ENCODE measurements at places on chromosomes 12 and 14.

DNA sequence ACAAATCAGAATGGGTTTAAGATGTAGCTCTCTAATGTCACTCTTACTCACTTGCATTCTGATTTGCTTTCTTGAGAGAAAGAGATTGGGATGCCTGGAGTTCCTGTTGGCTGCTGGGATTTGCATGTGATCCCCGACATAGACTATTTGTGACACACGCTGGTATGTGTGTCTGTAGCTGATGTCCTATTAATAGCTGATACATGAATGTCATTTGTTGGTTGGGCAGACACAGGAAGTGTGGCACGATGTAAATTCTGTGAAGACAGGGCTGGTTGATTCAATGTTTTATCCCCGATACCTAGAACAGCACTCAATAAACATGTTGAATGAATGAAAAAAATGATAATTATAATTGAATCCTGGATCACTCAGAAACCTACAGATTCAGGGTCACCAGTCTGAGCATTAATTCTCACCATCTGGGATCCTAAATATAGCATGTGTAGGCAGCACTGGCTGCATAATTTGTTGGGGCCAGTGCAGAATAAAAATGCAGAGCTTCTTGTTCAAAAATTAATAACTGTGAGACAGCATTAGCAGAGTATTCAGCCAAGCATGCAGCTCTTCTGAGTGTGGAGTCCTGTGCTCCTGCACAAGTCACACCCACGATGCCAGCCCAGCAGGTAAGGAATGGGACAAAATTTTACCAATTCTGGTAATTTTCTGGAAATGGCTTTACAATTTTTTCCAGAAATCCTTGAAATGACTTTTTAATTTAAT is 35.5 kb upstream of the SOCS2 start:
- DNase-seq = no peak

DNA sequence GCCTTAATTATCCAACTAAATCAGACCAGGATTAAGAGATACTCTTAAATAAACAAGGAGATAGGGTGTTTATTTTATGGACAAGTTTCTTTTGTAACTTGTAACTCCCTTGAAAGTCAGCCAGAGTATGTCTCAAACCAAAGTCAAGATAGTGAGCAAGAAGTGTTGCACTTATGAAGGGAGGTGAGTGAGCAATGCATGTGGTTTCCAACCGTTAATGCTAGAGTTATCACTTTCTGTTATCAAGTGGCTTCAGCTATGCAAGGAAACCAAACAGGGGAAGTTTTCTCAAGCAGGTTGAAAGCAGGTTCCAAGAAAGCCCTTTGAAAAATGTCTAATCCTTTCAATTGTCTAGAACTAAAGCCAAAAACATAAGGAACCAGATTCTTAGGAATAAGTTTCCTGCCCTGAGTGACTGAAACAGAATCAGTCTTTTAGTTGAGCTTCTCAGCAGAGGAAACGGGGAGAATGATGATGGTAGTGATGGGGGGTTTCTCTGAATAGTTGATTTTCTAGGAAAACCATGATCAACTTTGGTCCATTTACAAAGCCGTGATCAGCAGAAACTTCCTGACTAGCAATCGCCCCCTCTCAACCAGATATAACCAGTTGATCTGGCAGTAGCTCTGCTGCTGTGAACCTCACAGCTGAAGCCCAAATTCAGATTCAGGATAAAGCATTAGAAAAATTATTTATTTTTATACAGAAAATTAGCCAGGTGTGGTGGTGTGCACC is 128.4 kb downstream of the DAD1 start:
- DNase-seq = no peak

DNA sequence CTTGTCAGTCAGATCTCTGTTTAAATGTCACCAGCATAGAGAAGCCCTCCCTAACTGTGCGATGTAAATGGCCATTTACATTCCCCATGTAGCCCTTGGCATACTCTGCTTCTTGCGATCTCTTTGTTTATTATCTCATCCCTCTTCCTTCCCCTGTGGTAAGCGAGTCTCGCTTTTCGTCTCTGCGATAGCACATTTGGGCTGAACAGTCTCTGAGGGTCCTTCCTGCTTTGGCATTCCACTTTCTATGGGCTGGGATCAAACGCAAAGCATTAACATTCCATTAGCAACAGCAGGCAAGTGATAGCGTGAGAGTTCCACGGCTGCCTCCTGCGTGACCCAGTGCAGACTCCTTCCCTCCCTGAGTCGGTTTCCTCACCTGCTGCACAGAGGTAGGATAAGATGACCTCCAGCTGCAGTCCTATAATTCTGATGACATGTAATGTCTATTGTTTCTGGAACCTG is 61.4 kb upstream of the TUNAR start:
- no peak for DNase-seq

- no peak for DNase-seq
Observed at GRCh38 chr12:24551163-24551786, 397.6 kb downstream of the BCAT1 start.

GRCh38 chr12:25459541-25459951 is 93.5 kb downstream of the LMNTD1 start:
- DNase-seq = no peak

All from stimulated activated CD8-positive, alpha-beta memory T cell treated with anti-CD3 and anti-CD28 coated beads, Interleukin-7, amount 100 ng/mL, for 24 hours (primary cell).